ENCODE measurements at places on chromosomes 3 and 15. TPM values are rescaled to one million over a fixed set of nuclear protein-coding genes. Genes with fewer than 3 reads are reported as not detected.

Gene EXOSC7
- 49.6 TPM for total RNA-seq

Gene GOLGA8N
- total RNA-seq: 1.3 TPM

Gene GPR27
- total RNA-seq: 3.1 TPM

Gene PLXNB1
- total RNA-seq: 17.7 TPM

Gene GNAT1
- not detected for total RNA-seq

Gene P2RY14
- total RNA-seq: not detected

Gene TPRG1
- total RNA-seq: 0.21 TPM

Gene HERC2
- 45.9 TPM for total RNA-seq

Gene CCNB2
- 97.1 TPM for total RNA-seq

Gene SEMA3G
- 0.31 TPM for total RNA-seq

Gene KAT2B
- total RNA-seq: 7.2 TPM

Gene ITIH1
- total RNA-seq: not detected

Gene IGSF10
- 0.53 TPM for total RNA-seq

Gene SPATA16
- total RNA-seq: not detected

Gene DHX36
- 53.1 TPM for total RNA-seq

Gene FOXB1
- not detected for total RNA-seq

Gene FSIP1
- 0.49 TPM for total RNA-seq

Gene NOX5
- total RNA-seq: 0.24 TPM

Gene CORO2B
- 3.2 TPM for total RNA-seq

Gene DUOXA2
- not detected for total RNA-seq

Gene ZNF621
- total RNA-seq: 6.7 TPM

Gene SATB1
- total RNA-seq: 0.08 TPM

Gene ZNF502
- total RNA-seq: 1.3 TPM

Gene ZNF662
- total RNA-seq: not detected

Gene SLC30A4
- total RNA-seq: 2.0 TPM

Gene SI
- not detected for total RNA-seq

Gene PLSCR2
- total RNA-seq: not detected

Gene CMC1
- 42.5 TPM for total RNA-seq

Gene EPHB3
- 0.50 TPM for total RNA-seq

Gene ADGRG7
- total RNA-seq: not detected

Gene ACP3
- not detected for total RNA-seq

Gene MYL3
- total RNA-seq: not detected
